T-helper 17 cell (primary cell): ENCODE measurements at places on chromosomes 12 and 14. TPM values are rescaled to one million over a fixed set of nuclear protein-coding genes. Genes with fewer than 3 reads are reported as not detected.

- H3K27me3 ChIP-seq, result no peaks in the 10 kb centered on the region
- H3K27ac ChIP-seq, result peak overlapping the region; percentile 34
- no peak for DNase-seq
- no peak overlapping the region for H3K4me3 ChIP-seq
Observed at GRCh38 chr12:9342614-9343353, 134.6 kb upstream of the PZP start.

- DNase-seq, result no peak
- H3K27ac ChIP-seq, result no peak overlapping the region
- peaks cover 45% of the 10 kb centered on the region for H3K27me3 ChIP-seq
- peaks cover 2% of the 10 kb centered on the region for H3K36me3 ChIP-seq
- H3K4me3 ChIP-seq, result no peak overlapping the region
Observed at GRCh38 chr12:49288922-49289555, 5.9 kb upstream of the PRPH start.

Gene WNT1
- 2.3 TPM for total RNA-seq

GRCh38 chr12:41962171-41962572, 182.5 kb downstream of the GXYLT1 start:
- H3K36me3 ChIP-seq, result no peaks in the 10 kb centered on the region
- no peak overlapping the region for H3K27ac ChIP-seq
- H3K27me3 ChIP-seq, result peaks cover 10% of the 10 kb centered on the region
- H3K4me1 ChIP-seq, result no peaks in the 10 kb centered on the region
- DNase-seq, result no peak
- H3K4me3 ChIP-seq, result no peak overlapping the region

DNA sequence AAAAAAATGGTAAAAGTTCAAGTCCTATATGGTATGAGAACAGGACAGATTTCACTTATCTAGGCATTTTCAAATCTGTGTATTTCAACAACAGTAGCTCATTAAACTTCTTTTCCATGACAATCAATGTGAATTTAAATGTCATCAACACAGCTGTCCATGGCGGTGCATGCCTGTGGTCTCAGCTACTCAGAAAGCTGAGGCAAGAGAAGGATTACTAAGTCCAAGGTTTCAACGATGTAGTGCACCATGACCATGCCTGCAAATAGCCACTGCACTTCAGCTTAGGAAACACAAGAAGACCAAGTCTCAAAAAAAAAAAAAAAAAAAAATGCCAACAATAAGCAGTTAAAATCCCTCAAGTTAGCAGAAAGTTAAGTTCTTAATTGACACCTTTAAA, 214.6 kb downstream of the C12orf50 start:
- H3K27me3 ChIP-seq, result no peaks in the 10 kb centered on the region
- H3K27ac ChIP-seq, result no peak overlapping the region
- H3K36me3 ChIP-seq, result no peaks in the 10 kb centered on the region
- no peaks in the 10 kb centered on the region for H3K4me1 ChIP-seq
- no peak overlapping the region for H3K4me3 ChIP-seq
